ENCODE measurements at places on chromosomes 6 and 20.

DNA sequence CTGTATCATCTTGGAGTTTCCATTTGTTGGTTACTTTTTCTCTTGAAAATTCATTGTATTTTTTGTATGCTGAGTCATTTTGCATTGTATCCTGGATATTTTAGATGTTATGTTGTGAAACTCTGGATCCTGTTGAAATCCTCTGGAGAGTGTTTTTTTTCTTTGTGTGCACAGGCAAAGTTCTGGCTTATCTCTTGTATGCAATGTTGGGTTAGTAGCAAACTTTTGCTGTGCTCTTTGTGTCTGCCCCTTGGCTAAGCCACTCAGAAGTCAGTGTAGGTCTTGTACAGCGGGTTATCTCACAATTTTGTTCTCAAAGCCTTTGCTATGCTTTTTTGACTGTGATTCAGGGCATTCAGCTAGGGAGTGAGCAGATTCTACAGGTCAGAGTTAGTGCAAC is 29.1 kb upstream of the LMBRD1 start:
- DNase-seq = no peak

DNA sequence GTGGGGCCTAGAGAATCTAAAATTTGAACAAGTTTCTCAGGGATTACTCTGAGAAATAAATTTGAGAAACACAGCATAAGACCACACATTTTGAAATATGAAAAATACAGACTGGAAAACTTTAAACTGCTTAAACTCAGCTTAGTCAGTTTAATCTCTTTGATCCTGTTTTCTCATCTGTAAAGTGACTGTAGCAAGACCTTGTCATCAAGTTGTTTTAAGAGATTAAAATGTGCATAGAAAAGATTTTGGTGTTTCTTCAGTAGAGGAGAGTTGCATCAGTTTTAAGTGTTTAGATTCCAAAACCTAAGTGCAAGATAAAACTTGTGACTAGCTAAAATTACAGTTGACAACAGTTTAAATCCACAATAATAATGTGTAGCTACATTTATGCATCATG is 8.1 kb upstream of the BCKDHB start:
- no peak for DNase-seq

GRCh38 chr6:25326960-25327359 is 47.8 kb downstream of the CARMIL1 start:
- no peak for DNase-seq

DNA sequence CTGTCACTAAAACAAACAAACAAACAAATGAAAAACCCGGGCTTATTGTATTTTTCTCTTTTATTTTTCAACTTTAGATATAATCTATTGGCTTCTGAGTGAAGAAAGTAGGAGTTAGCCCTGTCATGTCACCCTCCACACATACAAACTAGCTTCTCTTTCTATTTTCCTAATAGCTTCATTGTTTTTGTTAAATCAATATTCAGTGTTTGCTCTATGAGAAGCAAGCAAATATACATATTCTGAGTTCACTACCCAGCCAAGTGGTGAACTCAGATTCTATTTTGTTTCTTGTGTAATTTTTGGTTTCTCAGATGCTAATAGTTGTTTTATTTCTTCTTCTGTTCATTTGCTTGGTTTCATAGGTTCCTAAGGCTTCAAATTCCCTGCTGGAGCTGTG is 66.4 kb downstream of the SNRNP48 start:
- no peak for DNase-seq

DNA sequence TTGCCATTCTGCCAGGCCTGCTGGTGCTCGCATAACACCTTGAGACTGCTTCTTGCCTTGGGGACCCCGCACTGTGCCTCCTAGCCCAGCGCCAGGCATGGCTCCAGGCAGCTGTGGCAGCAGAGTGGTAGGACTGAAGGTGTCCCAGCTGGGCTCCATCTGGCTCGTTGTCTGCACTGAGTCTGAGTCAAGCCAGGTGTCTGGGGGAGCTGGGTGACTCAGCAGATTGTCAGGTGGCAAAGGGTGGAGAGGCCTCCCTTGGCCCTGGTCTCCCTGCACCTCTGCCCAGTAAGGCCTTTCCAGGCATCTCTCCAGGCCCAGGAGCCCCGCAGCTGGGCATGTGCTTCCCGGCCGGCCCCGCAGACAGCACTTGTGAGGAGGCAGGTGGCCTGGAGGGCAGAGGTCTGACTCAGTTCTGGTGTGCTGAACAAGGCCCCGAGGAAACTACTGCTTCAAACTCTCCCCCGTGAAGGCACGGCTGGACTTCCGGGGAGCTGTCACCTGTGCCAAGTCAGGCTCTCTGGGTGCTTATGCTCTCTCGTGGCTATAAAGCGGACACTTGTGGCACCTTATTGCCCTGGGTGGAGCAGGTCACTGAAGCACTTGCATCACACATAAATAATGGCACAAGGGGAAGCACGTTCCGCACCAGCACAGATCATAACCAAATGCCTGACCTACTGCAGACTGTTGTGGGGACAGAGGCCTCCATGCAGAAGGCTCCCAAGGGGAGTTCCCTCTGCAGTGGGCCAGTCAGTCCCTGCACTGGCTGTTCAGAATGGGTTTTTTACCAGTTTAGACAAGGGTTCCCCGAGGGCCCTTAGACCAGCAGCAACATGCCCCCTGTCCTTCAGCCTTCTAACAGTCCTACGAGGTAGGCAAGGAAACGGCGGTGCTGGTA is 27.5 kb downstream of the FOXC1 start:
- no peak for DNase-seq

DNA sequence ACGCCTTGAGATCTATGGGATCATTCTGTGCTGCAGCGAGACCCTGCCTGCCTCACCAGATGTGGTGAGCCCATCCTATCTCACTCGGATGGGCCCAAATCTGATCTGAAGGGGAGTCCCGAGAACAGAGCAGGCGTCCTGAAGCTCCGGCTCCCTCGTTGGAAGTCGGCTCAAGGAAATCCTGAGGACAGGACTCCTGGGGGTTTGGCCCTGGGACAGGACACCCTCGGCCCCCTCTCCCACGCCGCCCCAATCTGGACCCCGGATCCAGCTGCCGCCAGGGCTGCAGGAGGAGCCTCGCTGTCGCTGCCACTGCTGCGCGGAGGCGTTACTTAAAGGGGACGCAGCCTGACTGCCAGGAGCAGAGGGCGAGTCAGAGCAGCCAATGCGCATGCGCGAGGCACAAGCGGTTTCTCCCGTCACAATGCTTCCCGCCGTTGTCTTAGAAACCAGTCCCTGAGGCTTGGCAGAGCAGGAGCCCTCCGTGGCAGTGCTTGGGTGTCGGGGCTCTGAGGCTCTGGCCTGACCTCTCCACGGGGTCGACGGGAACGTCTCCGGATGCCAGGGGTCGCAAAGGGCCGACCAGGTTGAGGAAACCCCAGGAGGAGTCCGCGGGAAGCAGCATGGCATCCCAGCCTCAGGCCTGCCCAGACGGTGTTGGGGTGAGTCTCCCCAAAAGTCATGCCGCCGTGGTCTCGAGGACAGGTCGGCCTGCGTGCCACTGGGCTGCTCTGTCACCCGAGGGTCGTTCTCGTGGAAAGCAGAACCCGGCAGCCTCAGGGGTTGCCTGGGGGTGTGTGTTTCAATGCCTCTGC is 1567.8 kb upstream of the DEFB115 start:
- no peak for DNase-seq

DNA sequence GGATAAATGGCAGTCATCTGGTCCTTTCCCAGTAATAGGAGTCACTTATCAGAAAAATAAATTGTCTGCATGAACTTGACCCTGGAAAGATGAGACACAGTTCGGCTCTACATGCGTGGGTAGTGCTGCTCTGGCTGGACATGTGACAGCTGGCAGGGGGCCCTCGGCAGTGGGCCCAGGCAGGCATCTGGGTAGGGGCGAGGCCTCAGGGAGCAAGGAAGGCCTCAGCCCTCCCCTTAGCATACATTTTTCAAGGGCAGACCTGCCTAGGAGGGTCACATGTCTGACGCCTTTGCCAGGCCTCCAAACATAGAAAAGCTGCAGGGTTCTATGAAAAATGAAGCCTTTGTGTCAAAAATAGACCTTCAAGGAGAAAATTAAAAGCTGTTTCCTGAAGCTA is 12.8 kb upstream of the ILRUN start:
- DNase-seq = no peak

DNA sequence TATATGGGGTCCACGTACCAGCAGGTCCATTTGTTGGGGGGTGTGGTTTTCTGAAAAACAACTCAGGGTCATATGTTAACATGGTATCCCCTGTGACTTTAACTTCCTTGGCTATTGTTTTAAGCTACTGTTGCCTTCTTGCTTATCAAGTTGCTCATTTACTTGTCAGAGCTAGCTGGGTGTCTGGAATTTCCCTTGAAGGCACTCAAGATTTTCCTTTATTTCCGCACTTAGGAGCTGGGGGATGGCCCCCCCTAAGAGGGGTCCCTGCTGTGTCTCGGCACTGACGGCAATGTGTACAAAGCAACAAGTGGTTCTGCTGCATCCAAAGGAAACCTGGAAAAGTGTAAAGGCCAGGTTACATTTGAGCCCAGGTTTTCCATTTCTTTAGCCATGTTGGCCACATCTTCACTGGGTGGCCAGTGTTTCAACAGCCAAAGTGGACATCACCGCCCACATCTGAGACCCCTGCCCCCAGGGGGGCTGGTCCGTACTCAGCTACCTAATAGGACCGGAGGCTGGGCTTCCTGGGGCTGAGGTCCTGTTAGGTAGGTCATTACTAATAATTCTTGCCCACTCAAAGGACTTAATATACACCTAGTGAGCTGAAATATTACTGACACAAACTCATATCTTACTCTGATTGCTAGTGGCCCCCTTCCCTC is 24.8 kb upstream of the SYNDIG1 start:
- DNase-seq = no peak

- DNase-seq = no peak
Observed at GRCh38 chr20:57688864-57689263, 21.0 kb downstream of the PMEPA1 start.

- DNase-seq = no peak
Observed at GRCh38 chr20:50548396-50548795, 38.2 kb downstream of the PTPN1 start.

GRCh38 chr20:42158272-42158671 is 540.1 kb upstream of the CHD6 start:
- DNase-seq = no peak

- DNase-seq = no peak
Observed at GRCh38 chr6:143333749-143334520, 116.6 kb downstream of the ADAT2 start.

- DNase-seq = no peak
Observed at GRCh38 chr20:31894980-31895675, 24.7 kb downstream of the TTLL9 start.

- DNase-seq = no peak
Observed at GRCh38 chr6:160810238-160810637, 108.2 kb downstream of the PLG start.

- DNase-seq = no peak
Observed at GRCh38 chr20:35952480-35953386, 1.6 kb downstream of the SCAND1 start.

DNA sequence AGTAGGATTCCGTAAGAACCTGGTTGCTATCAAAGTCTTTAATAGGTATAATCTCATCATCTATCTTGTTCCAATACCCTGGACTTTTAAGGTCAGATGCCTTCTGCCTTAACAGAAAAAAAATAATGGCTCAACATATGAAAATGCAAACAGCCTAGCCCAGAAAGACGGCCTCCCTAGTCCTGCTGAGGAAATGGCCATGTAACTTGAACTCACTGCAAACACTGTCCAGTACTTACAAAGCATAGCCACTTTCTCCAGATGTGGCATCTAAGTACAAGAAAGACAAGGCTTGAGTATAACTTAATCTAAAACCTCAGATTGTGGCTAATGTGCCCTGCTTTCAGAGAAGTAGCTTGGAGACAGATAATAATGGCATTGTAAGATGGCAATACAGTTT is 26.5 kb downstream of the FASTKD5 start:
- no peak for DNase-seq

DNA sequence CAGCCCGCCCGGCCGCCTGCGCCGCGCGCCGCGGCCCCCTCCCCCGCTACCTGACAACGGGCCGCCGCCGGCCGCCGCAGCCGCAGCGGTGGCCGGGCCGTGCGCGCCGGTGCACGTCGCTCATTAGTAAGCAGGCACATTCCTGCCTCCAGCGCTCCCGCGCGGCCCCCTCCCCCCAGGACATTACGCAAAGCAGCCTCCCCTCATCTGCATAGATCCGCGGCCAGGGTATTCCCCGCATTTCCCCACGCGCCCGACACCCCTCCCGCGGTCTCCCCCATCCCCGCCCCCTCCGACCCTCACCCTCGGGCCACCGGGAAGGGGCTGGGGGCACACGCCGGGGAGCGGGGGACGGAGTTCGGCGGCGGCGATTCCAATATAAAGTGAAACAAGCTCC is at the start of gene HIVEP2:
Gene HIVEP2 (minus strand): TSS at position 128 of the 397 bp plus-strand sequence. CDS start 170,438 bp downstream, outside the sequence.
- peak; percentile 94 for DNase-seq

- DNase-seq = no peak
Observed at GRCh38 chr6:65229825-65230224, 477.2 kb downstream of the EYS start.

DNA sequence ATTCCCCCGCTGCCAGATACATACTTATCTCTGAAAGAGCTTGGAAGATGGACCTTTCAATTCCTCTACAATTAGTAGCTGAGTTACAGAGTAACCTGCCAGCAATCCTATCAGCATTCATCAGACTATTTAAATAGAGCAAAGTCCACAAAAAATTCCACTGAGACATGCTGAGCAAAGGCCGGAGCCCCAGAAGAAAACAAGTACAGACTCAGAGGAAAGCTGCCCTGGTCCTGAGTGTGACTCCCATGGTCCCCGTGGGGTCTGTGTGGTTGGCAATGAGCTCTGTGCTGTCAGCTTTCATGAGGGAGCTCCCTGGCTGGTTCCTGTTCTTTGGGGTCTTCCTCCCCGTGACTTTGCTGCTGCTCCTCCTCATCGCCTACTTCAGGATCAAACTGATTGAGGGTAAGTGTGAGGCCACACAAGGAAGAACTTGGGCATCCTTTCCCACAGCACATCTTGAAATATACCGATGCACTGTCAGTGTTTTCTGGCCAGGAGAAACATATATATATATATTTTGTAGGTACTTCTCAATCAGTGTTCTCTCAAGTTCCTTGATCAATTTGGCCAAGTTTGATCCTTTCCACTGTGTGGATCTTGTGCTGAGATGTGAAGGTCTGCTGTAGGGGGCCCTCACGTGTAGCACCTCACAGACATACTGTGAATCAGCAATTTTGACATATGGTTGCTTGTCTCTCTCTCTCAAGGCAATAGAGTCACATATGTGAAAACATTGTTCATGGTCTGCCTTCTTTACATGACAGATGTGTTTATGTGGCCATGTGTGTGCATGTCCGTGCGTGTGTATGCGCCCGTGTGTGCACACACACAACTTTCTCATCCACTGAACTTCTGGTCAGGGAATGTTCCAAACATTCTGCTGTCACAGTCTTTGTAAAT is at the start of gene SMLR1:
Gene SMLR1 (plus strand): TSS at position 160 of the 903 bp plus-strand sequence. CDS start 8 bp downstream, at position 168.
- no peak for DNase-seq

GRCh38 chr6:71287926-71288227 is 734 bp upstream of the OGFRL1 start:
- no peak for DNase-seq

- DNase-seq = peak; percentile 55
Observed at GRCh38 chr20:36950414-36951197, 902 bp downstream of the SAMHD1 start.

GRCh38 chr20:49907405-49908257 is 7.7 kb downstream of the SPATA2 start:
- DNase-seq = no peak

GRCh38 chr20:62148908-62149314 is 5.3 kb downstream of the SS18L1 start:
- DNase-seq = no peak

All from CD4-positive, alpha-beta memory T cell (primary cell).